ENCODE measurements at places on chromosomes 7 and 10.

DNA sequence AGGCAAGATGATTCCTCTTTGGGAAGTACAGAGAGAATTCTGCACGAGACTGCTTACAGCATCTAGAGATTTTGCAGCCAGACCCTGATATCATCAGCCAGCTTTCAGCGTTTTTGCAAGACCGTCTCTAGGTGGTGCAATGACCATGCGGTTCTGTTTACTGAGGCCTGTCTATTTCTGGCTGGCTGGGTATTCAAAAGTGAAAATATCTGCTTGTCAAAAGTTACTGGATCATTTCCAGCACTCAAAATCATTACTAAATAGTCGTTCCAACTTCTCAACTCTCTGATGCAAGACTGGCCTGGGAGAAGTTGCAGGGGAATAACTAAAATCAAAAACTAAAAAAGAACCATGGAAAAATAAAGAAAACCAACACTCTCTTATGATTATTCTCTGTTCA lies 240.1 kb downstream of the ELMO1 start:
- DNase-seq, result peak; percentile 43

DNA sequence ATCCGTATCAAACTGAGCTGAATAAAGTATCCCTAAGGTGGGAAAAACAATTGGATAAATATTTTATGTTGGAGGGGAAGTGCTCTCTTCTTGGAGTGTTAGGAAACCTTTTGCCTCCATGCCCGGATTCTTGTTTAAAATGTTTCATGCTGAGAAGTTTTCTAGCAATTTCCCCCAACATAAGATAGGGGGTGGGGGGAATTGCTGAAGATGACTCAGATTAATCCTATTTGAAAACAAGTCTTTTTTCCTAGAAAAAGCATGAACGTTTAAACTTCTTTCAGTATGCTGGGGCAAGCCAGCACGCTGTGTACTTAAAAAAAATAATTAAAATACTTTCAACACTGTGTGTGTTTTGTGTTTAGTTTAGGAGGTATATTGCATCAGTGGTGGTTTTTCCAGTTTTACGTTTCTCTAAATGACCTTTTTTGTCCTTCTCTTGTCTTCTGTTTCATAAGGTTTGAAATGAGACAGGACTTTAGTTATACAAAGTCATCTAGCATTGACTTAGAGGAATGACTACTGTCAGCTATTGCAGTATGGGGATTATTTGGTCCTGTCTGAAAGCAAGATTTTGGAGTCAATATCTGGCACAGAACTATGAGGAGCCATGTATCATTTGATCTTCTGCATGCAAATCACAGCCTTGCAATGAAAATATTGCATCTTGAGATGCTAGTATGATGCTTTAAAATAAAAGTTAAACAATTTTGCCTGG lies 295.9 kb downstream of the GATA3 start:
- no peak for DNase-seq

- peak; percentile 58 for DNase-seq
These were observed 15.4 kb downstream of the GPNMB start for GRCh38 chr7:23261843-23262452.

DNA sequence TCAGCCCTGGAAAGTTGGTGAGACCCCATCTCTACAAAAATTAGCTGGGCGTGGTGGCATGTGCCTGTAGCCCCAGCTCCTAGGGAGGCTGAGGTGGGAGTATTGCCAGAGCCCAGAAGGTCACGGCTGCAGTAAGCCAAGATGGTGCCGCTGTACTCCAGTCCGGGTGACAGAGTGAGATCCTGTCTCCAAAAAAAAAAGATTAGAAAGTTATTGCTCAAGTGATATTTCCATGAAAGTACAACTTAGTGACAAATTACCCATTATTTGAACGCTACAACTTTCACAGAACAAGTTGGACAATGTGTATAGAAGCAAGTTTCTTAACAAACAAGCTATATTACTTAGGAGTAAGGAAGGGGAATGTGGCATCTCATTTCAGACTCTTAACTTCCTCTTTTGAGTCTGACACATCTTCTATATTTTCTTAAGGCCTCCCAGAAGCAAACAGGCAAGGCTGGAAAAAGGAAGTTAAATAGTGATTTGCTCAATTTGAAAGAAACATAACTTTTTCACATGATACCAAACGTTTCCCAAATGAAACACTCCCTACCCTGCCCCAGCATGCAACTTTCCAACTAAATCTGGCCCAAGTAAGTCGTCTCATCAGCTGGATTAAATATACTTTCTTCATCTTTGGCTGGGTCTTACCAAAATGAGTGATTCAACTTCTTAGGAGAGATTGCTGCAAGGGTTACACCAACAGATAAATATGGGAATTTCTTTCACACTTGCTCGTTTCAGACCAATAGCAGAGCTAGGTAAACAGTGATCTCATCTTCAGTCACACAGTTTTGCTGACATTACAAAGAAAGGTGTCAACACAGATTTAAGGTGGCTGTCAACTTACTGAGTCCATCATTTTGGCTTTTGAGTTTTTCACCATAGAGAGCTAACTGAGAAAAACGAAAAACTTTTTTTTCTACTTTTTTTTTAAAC lies 66.3 kb upstream of the KLF6 start:
- DNase-seq, result peak; percentile 43

DNA sequence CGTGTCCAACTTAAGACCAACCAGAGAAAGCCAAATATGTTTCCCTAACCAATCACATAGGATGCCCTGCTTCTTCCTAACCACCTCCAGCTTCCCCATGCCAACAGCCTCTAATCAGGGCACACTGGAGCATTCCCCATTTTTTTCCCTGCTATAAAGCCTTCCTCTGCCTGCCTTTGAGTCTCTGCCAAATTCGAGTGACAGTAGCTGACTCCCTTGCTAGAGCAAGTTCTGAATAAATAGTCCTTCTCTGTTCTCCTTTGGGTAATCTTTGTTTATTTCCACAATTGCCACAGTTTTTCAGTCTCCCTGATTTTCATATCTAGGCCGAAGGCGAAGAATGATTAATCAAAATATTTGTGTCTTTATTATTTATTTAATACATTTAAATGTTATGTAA lies 96.7 kb downstream of the ANLN start:
- DNase-seq, result no peak

DNA sequence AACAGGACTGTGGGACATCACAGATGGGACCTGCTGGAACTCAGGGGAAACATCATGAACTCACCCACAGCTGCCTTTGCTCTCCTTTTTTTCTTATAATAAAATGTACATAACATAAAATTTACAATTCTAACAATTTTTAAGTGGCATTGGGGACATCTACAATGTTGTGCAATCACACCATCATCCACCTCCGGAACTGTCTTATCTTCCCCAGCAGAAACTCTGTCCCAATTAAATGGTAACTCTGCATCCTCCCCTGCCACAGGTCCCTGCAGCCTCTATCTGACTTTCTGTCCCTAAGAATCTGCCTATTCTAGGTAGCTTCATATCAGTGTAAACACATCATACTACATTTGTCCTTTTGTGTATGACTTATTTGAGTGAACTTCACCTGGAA lies 19.4 kb upstream of the TMEM72 start:
- DNase-seq, result no peak

- no peak for DNase-seq
These were observed 113.4 kb upstream of the SHH start for GRCh38 chr7:155925682-155926081.

GRCh38 chr7:38057829-38058228 lies 120.2 kb upstream of the STARD3NL start:
- no peak for DNase-seq

GRCh38 chr10:119245272-119245671 lies 37.9 kb downstream of the GRK5 start:
- DNase-seq, result no peak

DNA sequence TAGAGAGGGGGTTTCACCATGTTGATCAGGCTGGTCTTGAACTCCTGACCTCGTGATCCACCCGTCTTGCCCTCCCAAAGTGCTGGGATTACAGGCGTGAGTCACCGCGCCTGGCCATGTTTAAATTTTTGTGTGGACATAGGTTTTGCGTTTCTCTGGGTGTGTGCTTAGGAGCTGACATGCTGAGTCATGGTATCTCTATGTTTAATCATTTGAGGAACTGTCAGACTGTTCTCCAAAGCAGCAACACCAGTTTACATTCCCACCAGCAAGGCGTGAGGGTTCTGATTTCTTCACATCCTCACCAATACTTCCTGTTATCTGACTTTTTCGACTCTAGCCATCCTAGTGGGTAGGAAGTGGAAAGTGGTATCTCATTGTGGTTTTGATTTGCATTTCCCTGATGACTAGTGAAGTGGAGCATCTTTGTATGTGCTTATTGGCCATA lies 153.7 kb downstream of the DNAJB6 start:
- DNase-seq, result peak; percentile 62

GRCh38 chr7:133300811-133301210 lies 47.9 kb downstream of the EXOC4 start:
- DNase-seq, result no peak

- no peak for DNase-seq
These were observed 242.8 kb downstream of the KLF6 start for GRCh38 chr10:3542185-3542611.
